Stimulated activated CD4-positive, alpha-beta T cell treated with anti-CD3 and anti-CD28 coated beads, Interleukin-15, amount 100 ng/mL, for 24 hours (primary cell): ENCODE measurements at places on chromosomes 13 and 19.

GRCh38 chr13:102234618-102235017, 167.2 kb downstream of the FGF14 start:
- DNase-seq: no peak

GRCh38 chr13:107713314-107713713, 502.0 kb downstream of the LIG4 start:
- no peak for DNase-seq

DNA sequence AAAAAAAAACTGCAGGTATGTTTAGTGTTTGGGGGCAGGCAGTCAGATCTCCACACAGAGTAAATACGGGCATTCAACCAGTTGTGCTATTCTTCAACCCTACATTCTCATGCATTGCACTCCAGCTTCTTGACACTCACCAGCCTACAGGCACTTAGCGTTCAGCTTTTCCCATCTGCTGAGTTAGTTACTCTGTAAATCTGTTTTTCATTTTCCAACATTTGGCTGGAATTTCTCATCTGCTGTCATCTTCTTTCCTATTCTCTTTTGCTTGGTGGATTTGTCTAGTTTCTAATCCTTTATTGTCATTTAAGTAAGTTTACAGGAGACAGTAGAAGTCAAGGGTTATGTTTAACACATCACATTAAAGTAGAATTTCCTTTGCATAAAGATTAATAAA, 1318.9 kb downstream of the OLFM4 start:
- no peak for DNase-seq

DNA sequence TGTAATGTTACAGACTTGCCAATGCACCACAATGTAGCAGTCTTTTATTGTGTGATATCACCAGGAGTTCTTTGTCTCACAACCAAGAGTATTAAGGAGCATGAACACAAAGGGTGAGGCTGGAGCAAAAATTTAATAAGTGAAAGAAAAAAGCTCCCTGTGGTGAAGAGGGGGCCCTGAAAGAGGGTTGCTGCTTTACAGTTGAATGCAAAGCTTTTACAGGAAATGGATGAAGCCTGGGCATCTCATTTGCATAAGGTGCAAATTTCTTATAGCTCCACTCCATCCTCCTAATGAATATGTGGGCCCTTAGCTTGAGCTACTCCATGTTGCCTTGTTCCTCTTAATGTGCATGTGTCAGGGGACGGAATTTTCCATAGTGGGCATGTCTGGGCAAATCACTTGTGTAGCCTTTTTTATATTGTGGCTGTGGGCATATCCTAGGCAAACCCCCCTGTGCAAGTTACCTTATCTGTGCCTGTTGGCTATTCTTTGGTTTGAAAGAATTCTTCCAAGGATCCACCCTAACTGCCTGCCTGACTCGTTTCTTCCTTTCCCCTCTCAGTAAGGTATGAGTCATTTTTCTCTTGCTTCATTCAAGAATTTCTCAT, 45.3 kb upstream of the TRPC4 start:
- DNase-seq: no peak

DNA sequence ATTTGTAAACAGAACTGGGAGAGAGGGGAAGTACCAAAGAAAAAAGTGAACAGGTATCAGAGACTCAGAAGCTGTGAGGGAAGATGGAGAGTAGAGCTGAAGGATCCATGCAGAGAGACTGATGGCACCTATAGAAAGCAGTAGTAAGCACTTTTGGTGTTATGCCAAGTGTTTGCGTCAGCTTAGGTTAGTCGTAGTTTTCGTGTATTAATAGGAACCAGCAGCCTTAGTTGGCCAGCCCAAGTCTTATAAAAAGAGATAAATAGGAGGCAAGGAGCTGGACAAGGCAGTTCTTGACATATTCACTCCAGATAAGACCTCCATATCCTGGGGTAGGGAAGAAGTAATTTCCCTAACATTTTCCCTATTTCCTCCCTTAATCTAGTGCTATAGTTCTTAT, 214.2 kb downstream of the OXGR1 start:
- no peak for DNase-seq

DNA sequence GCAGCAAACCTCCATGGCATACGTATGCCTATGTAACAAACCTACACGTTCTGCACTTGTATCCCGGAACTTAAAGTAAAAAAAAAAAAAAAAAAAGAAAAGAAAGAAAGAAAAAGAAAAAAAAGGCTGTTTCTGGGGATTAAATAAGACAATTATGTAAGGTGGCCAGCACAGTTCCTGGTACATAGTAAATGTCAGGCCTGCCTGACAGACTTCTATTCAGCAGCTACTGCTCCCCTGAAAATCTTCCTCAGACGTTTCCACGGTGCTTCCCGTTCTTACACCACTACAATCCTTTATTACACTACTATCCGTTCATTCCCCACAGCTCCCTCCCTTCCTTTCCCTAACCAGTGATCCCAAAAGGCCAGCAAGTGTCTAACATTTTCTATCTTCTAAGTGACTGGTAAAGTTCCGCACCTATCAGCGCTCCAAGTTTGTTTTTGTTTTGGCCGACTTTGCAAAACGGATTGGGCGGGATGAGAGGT, 636 bp upstream of the RB1 start:
- DNase-seq: no peak

DNA sequence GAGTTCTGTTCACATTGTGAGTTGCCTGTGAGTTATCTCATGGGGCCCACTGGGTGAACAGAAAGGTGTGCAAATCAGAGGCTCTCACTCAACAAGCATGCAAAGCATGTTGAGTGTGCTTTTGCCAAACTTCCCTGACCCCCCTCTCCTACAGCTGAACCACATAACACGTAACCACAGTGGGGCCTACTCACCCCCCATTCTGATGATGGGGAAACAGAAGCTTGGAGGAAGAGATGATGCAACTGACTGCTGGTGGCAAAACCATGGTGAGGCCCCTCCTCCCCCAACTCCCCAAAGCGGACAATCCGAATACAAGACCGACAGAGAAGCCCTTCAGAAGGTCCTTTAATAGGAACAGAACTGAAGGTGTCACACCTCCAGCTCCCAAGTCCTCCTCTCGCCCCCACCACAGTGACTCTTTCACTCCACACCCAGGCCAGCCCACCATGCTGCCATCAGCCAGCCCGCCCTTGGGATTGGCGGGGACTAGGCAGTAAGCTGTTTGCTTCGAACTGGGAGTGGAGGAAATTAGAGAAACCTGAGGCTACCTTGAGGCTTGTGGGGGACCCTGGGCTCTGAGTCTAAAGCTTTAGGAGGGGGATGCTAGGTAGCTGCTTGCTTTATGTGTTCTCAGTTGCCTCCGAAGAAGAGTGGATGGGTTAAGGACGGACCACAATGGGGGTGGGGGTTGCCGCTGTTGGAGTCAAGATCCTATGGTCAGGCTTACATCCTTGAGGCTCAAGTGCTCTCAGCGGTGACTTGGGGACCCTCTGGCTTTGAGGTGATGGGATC, 3.8 kb downstream of the ZNF784 start:
- DNase-seq: no peak

DNA sequence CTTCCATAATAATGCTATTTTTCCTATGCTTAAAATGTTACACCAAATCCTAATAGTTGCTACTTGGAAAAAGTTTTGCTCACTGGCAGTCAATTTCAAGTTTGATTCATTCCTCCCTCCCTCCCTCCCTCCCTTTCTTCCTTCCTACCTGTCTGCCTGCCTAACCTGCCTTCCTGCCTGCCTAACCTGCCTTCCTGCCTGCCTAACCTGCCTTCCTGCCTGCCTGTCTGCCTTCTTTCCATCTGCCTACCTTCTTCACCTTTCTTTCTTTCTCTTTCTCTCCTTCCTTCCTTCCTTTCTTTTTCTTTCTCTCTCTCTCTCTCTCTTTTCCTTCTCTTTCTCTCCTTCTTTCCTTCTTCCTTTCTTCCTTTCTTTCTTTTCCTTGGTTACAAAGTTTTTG, 418.7 kb downstream of the PCDH9 start:
- DNase-seq: no peak

GRCh38 chr13:74246487-74246886, 112.3 kb upstream of the KLF12 start:
- DNase-seq: peak; percentile 38

GRCh38 chr19:3188627-3189596, 3.2 kb downstream of the NCLN start:
- DNase-seq: no peak

DNA sequence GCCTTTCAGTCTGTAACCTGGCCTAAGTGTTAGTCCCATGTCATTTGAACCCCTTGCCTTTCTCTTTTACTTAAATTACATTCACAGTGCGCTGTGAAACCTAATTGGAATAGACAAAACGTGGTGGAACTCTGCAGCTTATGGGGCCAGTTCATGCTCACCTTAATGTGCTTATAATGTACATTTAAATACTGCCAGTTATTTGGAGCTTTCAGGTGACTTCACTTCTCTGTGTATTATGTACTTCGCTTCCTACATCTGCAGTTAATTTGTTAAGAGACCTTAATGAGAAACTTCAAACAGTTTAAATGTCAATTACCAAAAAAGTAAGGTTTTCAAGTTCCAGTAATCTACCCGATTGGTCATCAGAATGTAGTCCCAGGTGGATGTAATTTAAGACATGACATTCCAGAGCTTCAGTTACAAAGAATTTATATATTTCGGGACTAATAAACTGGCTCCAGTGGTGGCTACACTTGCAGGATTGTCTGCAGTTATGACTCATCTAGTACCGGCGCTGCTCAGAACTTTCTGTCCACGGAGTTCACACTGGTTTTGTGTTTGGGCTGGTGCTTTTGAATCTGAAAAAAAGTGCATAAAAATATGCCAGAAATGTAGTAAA, 125.3 kb downstream of the TM9SF2 start:
- no peak for DNase-seq

DNA sequence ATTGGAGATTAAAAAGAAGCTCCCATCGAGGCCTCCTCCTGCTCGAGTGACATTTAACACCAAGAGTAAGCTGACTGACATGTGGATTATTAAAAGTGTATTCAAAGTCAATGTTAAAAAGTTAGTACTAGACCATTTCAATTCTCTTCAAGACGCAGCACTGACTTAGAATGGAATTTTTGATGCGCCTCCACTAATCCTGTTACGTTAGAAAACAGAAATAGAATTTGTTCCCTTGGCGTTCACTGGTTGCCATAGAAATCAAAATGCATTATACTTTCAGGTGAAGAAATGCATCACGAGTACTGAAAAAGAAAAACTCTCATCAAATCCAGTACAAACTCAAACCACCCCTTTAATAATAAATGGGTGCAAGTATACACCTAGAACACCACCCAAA, 42.2 kb downstream of the BRD4 start:
- DNase-seq: no peak

DNA sequence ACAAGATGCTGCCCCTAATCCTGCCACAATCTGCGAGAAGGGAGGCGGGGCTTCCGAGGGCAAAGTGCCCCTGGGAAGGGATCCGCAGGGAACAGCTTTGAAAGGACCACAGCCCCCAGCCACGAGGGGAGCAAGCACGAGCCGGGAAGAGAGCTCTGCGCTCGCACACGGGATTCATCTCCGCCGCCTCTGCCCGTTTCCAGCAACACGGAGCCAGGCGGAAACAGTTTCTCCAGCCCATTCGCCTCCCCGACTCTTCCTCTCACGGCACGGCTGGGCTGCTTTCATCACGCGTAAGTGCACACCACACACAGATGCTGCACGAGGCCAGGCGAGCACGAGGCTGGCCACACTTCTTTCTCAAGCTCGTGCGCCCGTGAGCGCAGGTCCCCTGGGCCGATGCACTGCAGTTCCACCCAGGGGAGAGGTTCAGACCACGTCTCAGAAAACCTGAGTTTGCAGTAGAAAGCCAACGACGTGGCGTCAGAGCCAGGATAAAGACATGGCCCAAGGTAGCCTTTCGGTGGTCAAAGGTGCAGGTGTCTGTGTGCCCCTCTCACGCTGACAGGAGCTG, 33.6 kb downstream of the NAXD start:
- DNase-seq: no peak

- peak; percentile 34 for DNase-seq
Observed at GRCh38 chr19:3006075-3006767, 22.9 kb downstream of the TLE2 start.

- DNase-seq: no peak
Observed at GRCh38 chr19:56177564-56178243, 1.9 kb downstream of the GALP start.

GRCh38 chr13:51158880-51159518, 47.9 kb upstream of the C13orf42 start:
- peak; percentile 18 for DNase-seq

DNA sequence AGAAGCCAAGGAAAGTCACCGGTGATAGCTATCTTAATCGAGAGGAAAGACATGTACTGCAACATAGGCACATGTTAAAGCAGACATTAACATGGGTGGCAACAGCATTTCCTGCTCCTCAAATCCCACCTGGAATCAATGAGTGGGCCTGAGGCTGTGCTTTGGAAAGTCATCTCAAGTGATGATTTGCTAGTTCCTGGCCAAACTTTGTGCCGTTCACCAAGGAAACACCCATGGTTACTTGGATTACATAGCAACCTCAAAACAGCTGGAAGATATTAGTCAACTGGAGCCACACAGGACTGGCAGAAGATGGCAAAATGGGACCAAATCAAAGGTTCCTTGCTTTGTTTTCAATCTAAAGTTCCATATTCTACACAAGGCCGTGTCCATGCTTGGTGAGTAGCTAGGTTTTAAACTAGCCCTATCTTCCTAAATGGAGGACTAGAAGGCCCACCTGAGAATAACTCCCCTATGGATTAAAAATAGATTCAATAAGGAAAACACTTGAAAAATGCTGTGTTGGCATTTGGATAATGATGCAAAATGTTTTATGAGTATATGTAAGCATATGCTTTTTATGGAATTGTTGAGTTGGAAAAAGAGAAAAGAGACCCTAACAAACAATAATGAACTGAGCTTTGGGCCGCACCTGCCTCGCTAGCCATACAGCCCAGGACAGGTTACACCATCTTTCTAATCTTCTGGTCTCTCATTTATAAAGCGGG, 144.5 kb downstream of the RGCC start:
- no peak for DNase-seq

GRCh38 chr19:41457241-41457640, 14.3 kb downstream of the ERICH4 start:
- no peak for DNase-seq

DNA sequence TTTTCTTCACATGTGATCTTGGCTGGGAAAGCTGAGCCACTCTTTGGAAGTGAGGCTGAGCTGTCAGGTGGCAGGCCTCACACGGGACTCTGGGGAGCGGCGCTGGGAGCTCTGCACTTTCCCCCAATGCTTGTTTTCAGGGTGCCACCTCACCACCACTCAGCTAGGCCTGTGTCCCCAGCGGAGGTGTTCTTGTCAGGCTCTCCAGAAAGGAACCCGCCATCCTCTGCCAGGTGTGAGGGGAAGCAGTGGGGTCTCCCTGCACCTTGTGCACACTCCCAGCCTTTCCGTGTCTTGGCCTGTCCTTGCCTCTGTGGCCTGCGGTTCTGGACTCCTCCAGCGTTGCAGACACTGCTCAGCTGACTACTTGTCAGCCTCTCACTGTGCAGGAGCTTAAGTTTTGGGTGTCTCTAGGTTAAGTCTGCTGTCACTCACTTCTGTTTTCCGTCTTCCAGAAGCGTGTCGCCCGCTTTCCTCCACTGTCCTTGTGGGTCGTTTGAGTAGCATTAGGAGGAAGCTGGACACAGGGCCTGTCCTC, 51.9 kb downstream of the GGACT start:
- no peak for DNase-seq

- peak; percentile 54 for DNase-seq
Observed at GRCh38 chr19:49502866-49503581, 6.8 kb downstream of the RPS11 start.
